Stimulated activated naive CD4-positive, alpha-beta T cell (primary cell): ENCODE measurements at places on chromosomes 12 and 14.

DNA sequence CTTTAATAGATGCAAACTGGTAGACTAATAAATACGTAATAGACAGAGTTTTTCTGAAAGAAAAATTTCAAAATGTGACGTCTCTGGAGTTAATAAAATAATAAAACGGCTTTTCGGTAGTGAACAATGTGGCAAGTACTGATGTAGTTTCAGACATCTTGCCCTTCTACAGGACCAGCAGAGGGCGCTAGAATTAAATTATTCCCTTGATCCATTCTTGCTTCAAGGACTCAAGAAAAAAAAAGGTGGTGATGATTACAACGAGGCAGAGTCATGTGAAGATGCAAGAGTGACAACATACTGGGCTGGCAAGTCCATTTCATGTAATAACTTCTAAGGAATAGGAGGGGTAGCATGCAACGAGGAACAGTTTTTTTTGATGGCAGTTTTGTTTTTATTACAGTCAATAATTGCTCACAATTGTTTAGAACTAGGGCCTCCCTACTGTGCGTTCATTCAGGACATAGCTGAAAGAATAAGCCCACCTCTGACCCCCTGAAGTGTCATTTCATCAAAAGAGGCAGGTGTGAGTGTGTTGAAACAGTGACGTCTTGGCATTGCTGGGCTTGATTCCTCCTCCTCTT is 101.0 kb upstream of the GZMB start:
- DNase-seq, result peak; percentile 1

- DNase-seq, result no peak
Measured at GRCh38 chr14:51024377-51024776, 70.5 kb downstream of the TRIM9 start.

GRCh38 chr12:40378691-40379090 is 153.9 kb downstream of the LRRK2 start:
- DNase-seq, result no peak

DNA sequence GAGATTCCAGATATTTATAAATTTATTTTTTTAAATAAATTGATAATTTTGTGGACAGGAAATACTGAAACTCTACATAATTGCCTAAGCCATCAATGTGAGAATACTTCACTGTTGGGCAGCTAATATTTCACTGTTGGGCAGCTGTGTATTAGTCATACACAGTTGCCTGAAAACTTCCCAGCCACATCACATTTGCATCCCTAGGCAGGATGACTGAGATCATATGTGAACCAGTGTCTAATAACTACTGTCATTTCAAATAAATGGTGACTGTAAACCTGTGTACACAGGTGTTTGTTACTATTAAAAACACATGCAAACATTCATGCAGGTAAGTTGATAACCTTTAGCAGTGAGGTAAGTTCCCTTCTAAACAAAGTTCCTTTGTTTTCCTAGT is 43.9 kb downstream of the TMTC3 start:
- no peak for DNase-seq

DNA sequence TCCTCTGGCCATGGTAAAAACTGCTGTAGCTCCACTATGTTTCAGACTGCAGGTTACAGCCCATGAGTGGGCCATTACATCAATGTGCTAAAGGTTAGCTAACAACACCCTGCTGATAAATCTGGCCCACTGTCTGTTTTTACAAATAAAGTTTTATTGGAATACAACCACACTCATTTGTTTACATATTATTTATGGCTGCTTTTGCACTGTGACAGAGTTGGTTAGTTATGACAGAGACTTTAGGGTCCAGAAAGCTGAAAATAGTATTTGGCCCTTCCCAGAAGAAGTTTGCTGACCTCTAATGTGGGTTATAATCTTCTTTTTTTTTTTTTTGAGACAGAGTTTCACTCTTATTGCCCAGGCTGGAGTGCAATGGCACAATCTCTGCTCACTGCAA is 134.2 kb upstream of the PWP1 start:
- DNase-seq, result no peak

DNA sequence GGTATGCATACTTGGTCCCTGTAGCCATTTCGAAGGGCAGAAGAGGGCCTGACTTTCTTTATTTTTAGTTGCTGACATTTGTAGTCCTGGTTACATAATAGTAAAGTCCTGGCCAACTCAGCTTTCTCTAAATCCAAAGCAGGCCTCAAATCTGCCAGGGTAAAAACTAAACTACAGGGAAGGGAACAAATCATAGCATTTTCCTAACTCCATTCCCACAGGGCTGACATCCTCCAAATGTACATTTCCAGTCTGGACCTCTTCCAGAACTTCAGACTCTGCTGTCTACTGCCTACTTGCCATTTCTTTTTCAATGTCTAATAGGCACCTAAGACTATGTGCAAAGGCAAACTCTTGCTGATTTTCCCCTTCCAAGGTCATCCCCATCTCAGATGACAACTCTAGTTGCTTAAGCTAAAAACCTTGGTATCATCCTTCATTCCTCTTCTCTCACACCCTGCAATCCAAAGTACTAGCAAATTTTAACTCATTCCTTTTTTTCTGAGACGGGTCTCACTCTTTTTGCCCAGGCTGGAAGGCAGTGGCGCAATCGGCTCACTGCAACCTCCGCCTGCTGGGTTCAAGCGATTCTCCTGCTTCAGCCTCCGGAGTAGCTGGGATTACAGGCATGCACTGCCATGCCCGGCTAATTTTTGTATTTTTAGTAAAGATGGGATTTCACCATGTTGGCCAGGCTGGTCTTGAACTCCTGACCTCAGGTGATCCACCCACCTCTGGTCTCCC is 2.0 kb downstream of the DDIT3 start:
- no peak for DNase-seq

- DNase-seq, result no peak
Measured at GRCh38 chr12:82663893-82664292, 22.8 kb upstream of the TMTC2 start.

DNA sequence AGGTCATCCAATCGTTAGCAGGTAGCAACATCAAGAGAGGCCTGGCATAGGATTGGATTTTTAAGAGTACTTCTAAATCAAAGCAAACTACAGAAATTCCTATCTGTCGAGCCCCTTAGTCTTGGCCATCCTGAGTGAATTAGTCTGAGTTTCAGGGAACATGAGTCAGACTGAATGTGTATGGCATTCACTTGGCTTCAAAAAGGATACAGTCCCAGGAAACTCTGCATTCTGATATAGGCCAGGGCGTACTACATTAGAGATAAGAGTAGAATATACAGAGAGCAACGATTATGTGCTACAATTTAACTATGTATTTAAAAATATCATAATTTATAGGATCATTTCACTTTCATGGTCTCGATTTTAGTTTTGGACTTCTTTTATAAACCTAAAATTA is 242.2 kb downstream of the SOX5 start:
- no peak for DNase-seq

GRCh38 chr12:1914114-1914911 is 4.1 kb downstream of the CACNA2D4 start:
- DNase-seq, result no peak

GRCh38 chr12:4540170-4540569 is 1.5 kb downstream of the RAD51AP1 start:
- no peak for DNase-seq
